Neural progenitor cell (in vitro differentiated cells): ENCODE measurements at places on chromosomes 4 and X. TPM values are rescaled to one million over a fixed set of nuclear protein-coding genes. Genes with fewer than 3 reads are reported as not detected.

DNA sequence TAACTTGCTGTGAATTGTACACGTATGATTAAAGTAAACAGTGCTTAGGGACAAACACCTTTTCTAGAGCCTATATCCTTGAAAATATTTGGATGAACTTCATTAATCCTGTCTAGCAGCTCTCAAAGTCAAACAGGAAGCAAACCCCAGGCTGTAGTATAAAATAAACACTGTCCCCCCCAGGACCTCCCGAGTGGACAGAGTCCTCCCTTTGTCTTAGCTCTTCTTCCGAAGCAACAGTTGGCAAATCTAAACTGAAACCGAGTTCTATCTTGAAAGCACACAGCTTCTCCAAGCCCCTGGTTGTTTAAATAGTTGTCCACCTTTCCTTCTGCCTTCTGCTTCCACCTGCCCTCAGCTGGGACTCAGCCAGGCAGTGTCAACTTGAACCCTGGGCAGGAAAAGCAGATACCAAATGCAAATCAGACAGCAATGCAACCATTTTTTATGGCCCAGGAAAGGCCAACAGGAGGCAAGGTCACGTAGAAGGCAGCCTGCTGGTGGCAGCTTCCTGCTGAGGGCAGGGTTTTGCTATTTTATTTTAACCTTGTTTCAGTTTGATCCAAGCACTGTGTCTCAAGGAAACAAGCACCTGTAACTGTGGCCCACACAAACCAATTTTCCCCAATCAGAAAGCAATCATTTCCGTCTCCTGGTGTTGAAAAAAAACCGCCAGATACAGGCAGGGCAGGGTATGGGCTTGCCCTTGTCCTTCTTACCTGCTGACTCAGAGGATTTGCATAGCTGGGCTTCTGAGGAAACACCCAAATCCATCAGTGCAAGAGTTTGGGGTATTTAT is 110.3 kb upstream of the KIT start:
- no peak for DNase-seq

GRCh38 chrX:110755061-110755460 is 40.6 kb downstream of the CHRDL1 start:
- DNase-seq = no peak

GRCh38 chr4:144557404-144557803 is 88.6 kb upstream of the HHIP start:
- no peak for DNase-seq

- no peak for DNase-seq
Measured at GRCh38 chr4:48585401-48585800, 95.3 kb downstream of the ZAR1 start.

DNA sequence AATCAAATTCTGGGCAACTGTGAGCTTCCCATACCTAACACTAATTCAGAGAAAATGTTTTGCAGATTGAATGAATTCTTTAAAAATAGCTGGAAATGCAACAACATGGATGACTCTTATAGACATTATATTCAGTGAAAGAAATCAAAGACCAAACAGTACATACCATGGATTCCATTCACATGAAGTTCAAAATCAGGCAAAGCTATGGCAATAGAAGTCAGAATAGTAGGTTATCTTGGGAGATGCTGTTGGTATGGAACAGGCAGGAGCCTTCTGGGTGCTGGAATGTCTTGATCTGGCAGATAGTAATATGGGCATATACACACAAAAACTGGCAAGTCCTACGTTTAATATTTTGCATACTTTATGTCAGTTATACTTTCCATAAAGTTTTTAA is 25.5 kb upstream of the CBLL2 start:
- no peak for DNase-seq

GRCh38 chr4:27947302-27947701 is 1086.7 kb downstream of the STIM2 start:
- no peak for DNase-seq

DNA sequence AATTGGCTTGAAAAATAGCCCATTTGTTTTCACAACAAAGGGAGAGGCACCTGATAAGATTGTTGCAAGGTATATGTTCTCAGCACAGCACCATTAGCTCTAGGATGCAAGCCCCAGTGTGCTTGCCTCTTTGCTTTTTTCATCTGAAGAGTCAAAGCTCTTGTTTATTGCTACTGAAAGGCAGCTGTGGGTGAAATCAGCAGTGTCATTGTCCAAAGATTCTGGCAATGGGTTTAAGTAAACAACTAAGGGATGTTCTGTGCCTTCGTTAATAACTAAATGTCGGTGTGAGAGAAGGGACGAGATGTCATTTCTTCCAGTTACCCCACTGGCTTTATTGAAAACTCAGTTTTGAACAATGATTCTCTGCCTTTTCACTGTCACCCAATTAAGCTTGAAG is 567.7 kb downstream of the KCNIP4 start:
- peak; percentile 2 for DNase-seq

DNA sequence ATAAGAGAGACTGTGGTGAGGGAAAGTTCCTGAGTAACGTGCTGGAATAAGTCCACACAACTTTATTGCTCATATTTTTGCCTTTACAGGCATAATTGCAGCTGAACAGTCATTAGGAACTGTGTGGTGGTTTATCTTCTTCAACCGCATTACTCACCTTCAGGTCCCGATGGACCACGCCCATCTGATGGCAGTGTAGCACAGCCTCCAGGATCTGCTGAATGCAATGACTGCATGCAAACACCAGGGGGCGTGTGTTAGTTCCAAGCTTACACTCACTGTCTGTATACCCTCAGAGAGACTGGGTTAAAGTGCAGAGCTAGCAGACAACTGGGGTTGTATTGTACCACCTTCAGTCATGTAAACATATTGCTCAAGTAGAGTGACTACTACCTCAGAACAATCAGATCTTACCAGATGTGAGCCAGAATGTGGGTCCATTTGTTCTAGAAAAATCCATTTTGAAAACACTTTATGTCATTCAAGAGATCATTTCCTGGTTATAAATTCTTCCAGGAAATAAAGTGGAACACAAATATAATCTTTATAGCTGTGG is 214.0 kb downstream of the CAMK2D start:
- peak; percentile 91 for DNase-seq

DNA sequence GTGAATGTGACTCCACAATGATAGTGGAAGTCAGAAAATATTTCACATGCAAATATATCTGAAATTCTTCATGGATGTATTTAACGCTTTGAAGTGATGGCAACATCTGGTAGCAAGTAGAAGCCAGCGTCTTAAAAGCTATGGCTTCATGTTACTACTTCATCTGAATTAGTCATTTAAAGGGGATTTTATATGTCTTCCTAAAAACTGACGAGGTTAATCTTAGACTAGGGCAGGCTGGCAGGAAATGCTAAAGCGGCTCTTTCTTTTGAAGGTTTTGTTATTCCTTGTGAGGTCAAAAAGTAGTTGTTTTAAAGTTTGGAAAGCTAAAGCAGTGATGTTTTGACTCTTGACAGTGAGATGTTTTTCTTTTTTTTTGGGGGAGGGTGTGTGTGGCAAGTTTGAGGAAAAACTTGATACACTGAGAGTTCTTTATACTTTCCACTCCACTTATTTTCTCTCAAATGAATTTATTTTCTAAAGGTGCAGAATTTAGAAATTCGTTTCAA is 22.6 kb downstream of the PLS3 start:
- no peak for DNase-seq

GRCh38 chr4:139297001-139297410 is 4.3 kb upstream of the NAA15 start:
- no peak for DNase-seq

GRCh38 chr4:3781997-3782930 is 16.1 kb downstream of the ADRA2C start:
- DNase-seq = no peak

DNA sequence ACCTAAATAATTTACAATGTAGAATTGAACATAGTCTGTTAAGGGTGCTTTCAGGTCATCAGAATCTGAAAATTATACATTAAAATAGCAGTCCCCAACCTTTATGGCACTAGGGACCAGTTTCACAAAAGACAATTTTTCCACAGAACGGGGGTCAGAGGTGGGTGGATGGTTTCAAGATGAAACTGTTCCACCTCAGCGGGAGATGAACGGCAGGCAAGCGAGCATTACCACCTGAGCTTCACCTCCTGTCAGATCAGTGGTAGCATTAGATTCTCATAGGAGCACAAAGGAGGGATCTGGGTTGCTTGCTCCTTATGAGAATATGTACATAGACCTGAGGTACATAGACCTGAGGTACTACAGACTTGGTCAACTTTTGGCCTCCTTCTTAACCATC is 29.0 kb downstream of the LRBA start:
- no peak for DNase-seq

DNA sequence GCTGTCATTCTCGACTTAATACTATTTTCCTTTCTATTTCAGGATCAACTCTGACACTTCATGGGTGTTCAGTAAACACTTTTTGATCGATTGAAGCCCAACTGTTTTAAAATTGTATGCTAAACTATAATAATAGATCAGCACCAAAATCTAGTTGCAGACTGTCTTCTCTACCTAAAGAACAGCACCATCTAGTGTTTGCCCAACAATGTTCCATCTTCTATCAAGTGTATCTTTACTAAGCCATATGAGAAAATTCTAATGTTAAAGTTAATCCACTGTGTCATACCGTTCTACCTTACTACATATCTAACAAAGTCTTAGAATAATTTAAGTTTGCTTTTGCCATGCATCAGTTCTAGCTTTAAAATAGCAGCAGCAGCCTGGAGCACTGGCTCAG is 113.0 kb upstream of the PRDX4 start:
- DNase-seq = peak; percentile 63

- peak; percentile 75 for DNase-seq
Measured at GRCh38 chrX:119729408-119730201, 28.8 kb upstream of the SOWAHD start.

DNA sequence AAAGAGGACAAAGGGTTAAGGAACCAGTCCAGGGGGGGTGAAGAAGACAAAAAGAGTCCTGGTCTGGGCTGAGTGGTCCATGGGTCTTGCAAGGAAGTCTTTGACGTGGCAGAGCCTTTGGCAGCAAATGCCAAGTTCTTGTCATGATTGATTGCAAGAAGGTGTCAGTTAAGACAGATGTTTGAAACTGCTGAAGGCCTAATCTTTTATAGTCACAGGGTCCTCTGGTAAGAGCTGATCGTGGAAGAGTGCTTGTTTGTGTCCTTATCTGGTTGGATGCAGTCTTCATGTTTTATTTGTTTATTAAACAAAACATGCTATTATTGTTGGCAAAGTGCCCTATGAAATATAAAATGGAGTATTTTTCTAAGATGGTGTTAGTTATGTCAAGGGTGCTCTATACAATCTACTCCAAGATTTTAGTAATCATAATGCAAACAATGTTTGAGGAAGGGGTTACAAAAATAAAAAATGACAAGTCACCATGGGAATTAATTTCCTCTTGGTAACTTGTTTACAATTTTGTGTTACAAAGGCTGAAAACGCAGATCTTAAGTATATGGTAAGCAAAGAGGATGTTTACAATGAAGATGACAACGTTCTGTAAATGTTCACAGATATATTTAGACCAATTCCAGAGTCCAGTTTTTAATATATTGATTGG is 85.9 kb downstream of the MAGED4 start:
- DNase-seq = no peak

DNA sequence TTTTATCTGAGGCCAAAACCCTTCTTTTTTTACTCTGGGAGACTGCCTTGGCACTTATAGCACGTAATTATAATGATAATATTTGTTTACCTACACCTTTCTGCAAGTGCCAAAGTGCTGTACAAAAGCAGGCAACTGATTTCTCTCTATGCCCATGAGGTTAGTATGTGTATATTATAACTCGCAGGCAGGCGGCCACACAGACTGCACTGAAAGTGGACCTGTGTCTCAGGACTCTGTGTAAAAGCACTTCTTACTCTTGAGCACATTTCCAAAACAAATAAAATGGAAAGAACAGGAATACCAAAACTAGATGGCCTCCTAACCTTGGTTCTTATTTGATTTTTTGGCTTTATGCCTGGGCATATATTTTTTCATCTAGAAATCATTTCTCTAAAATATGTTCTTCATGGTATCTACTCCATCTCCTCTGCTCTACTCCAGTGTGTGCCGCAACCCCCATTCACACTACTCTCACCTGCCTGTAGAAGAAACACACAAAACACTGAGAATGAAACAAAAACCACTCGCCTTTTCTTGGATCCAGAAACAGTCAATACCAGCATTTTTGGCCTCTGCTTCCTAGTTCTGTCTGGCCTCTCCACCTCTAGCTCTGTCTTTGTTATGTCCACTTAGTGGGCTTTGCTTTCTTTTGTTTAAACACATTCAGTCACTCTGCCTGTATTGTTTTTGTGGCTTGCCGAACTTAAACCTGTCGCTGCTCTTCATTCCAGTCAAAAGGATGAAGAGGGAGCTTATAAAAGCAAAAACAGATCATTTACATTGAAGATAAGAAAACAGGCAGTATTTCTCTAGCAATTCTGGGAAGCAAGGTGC is 934.5 kb upstream of the TENM3 start:
- peak; percentile 46 for DNase-seq

The MSN gene
- 97.4 and 131 TPM in 2 replicates for total RNA-seq

The UGT2A1 gene
- total RNA-seq = not detected in 2 replicates

The PAGE4 gene
- total RNA-seq = not detected in 2 replicates

The LPAR4 gene
- total RNA-seq = 49.1 and 63.6 TPM in 2 replicates

The TLR7 gene
- total RNA-seq = not detected in 2 replicates

The SSX1 gene
- total RNA-seq = not detected in 2 replicates

The RHOXF1 gene
- total RNA-seq = not detected in 2 replicates
